ENCODE measurements at places on chromosomes 12 and 14.

- DNase-seq: no peak
These were observed 455.3 kb upstream of the ATP2B1 start for GRCh38 chr12:90163975-90164374.

DNA sequence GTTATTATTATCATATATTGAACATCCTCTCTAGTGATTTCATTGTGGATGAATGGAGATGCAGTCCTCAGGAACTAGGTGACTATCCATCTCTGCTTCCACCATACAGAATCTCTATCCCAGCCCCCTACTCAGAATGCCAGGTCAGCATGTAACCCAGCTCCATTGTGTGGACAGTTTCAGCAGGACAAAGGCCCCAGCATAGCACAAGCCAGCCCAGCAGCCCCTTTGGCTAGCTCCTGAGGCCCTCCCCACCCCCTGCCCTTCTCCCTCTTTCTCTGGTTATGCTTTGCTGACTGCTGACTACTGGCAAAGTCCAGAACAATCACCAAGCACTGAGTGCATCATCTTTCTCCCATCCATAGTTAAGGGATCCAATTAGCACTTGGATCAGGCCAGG is 5.8 kb upstream of the SPRYD4 start:
- DNase-seq: no peak

- no peak for DNase-seq
These were observed 19.9 kb upstream of the RASSF8 start for GRCh38 chr12:25938581-25938980.

GRCh38 chr14:62710811-62711210 is 334.4 kb downstream of the KCNH5 start:
- DNase-seq: no peak

DNA sequence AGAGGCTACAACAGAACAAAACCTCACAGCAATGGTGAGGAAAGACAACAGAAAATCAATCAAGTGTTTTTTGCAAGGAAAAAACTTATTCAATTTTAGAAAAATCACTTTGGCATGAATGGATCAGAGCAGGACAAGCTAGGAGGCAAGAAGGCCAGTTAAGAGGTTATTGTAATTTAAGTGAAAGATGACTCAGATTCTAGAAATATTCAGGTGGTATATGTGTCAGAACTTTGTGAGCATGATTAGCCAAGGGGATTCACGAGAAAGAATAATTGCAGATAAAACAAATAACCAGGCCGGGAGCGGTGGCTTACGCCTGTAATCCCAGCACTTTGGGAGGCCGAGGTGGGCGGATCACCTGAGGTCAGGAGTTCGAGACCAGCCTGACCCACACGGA is 12.7 kb downstream of the GCH1 start:
- DNase-seq: no peak

GRCh38 chr14:90293766-90294730 is 37.7 kb downstream of the NRDE2 start:
- no peak for DNase-seq

DNA sequence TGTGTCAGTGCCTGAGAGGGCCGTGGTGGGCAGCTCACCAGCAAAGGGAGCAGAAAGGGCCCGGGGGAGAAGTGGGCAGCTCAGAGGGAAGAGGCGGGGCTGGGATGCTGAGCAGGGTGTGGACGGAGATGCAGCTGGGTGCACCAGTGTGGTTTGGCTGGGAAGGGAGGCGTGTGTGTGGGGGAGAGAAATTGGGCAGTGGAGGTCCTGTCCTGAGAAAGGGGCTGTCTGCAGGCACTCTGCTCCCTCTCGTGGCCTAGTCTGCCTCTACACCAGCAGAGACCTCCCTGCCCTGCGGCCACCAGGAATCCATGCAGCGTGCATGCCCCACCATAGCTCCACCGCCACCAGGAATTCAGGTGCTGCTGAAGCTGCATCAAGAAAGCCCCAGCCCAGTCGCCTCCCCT is 6.4 kb downstream of the TMEM121 start:
- no peak for DNase-seq

- no peak for DNase-seq
These were observed 28.0 kb upstream of the DAAM1 start for GRCh38 chr14:59160506-59160905.

DNA sequence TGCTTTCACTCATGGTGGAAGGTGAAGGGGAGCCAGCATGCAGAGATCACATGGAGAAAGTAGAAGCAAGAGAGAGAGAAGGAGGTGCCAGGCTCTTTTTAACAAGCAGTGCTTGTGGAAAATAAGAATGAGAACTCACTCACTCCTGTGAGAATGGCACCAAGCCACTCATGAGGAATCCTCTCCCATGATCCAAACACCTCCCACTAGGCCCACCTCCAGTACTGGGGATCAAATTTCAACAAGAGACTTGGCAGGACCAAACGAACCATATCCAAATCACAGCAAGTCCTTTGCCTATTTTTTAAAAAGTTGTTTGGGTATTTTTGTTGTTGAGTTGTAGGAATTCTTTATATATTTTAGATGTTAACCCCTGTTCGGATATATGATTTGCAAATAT is 245.9 kb upstream of the ARID2 start:
- no peak for DNase-seq

- no peak for DNase-seq
These were observed 485 bp upstream of the PSME1 start for GRCh38 chr14:24135584-24135833.

GRCh38 chr14:105385322-105385637 is 13.1 kb upstream of the TEX22 start:
- DNase-seq: no peak

- DNase-seq: no peak
These were observed 682 bp downstream of the BATF start for GRCh38 chr14:75522983-75523318.

- DNase-seq: peak; percentile 92
These were observed 78.4 kb upstream of the FUT8 start for GRCh38 chr14:65333943-65334687.

DNA sequence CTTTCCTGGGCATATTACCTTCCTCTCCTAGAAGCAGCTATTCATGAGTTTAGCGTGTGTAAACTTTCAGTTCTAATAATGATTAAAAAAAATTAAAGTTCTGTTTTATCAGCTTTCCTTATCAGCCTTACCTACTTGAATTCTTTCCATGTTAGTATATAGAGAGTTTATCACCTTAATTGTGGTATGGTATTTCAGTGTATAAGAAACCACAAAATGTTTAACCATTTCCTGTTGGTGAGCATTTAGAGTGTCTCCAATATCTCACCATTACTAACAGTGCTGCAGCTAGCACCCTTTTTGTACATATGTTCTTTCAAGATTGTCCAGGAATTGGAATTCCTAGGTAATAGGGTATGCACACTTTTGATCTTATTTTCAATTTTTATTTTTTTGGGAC is 89.5 kb downstream of the FBXO33 start:
- DNase-seq: no peak

DNA sequence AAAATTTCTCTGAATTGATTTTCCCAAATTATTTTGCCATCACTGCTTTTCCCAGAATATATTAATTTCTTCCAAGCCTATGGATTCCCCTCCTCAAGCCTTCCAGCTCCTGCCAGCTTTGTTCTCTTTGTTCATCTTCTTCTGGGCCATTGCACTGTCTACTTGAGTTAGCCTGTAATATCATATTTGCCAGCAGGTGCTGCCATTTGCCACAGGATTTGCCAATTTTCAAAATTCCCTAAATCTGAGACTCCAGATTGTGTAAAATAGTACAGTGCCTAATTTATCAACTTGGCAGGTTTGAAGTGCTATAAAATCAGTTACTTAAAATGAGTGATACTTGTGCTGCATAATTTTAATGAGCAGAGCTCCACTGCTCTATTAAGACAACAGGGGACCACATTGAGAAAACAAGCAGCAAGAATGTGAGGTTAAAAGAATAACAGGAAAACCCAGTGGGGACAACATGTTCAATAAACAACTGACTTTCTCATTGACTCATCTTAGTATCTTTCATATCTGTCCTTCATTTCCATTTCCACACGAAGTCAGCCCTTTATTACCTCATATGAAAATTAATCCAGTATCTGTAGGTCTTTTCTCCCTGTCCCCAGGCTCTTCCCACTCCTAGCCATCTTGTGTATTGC is 84.6 kb upstream of the CCDC196 start:
- DNase-seq: no peak

DNA sequence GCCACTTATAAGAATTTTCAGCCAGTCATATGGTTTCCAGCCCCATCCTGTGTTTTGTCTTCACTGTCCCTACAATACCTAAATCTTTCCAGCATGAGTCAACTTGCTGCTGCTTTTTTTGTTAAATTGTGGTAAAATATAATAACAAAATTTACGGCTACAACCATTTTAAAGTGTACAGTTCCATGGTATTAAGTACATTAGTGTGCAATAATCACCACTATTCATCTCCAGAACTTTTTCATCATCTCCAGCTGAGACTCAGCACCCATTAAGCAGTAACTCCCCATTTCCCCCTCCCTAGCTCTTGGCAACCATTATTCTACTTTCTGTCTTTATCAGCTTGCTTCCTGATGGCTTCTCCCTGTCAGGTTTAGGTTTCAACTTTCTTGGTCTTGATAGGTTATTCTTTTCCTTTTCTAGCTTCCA is 39.1 kb downstream of the FRS2 start:
- DNase-seq: peak; percentile 68

- DNase-seq: no peak
These were observed 22.3 kb downstream of the SYT1 start for GRCh38 chr12:78886719-78887407.

DNA sequence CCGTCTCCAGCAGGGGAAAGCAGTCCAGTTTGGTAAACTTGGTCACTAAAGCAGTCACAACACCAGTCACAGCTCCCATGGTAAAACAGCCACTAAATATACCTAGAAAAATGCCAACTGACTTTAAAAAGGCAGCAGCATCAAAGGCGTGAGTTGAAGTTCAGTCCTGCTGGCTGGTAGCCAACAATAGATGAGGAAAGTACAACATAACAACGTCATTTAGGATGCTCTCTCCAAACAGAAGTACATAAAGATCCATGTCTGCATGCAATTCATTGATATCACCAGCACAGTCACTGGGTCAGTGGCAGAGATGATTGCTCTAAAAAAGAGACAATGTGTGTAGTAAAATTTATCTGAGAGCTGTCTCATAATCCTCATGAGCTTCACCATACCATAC is 59.3 kb upstream of the TMPO start:
- DNase-seq: no peak

- no peak for DNase-seq
These were observed 176.7 kb upstream of the NOS1 start for GRCh38 chr12:117538032-117538690.

DNA sequence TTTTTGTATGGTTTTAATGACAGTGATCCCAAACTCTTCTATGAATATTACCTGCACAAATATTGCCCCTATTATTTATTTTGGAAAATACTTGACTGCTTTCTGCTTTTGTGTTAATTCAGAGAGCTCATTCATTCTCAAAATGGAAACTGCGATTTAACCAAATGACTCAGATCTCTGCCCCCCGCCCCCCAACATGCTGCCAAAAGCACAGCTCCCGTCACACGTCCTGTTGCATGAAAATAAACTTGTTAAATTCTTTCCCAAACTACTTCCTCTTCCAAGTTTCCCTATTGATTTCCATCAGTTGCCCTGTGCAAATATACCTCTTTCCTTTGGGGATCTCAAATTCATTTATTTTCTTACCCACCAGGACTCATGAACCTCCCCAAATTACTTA is 18.0 kb upstream of the NRDE2 start:
- DNase-seq: no peak

DNA sequence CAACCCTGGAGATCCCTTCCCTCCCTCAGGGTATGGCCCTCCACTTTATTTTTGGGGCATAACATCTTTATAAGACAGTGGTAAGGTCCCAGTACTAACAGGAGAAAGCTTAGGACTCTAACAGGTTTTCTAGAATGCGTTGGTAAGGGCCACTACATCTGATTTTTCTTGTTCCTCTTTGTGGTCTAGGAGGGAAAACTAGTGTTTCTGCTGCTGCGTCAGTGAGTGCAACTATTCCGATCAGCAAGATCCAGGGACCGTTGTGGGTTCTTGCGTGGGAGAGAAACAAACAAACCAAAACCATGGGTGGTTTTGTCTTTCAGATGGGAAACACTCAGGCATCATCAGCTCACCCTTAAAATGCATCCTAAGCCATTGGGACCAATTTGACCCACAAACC is 123.6 kb upstream of the SLC16A7 start:
- no peak for DNase-seq

- DNase-seq: no peak
These were observed 215.5 kb downstream of the AEBP2 start for GRCh38 chr12:19654650-19655376.

GRCh38 chr14:25843481-25844470 is 754.1 kb downstream of the NOVA1 start:
- DNase-seq: no peak

- DNase-seq: no peak
These were observed 73.3 kb downstream of the NCOR2 start for GRCh38 chr12:124493809-124494750.

DNA sequence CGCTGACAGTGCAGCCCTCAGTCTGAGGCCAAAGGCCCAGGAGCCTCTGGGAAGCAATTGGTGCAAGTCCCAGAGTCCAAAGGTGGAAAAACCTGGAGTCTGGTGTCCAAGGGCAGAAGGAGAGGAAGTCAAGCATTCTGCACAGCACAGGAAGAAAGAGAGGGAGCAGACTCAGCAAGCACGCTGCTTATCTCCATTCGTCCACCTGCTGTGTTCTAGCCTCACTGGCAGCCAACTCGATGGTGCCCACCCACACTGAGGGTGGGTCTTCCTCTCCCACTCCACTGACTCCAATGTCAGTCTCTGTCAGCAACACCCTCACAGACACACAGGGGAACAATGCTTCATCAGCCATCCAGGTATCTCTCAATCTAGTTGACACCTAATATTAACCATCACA is 38.8 kb downstream of the HELB start:
- no peak for DNase-seq

- no peak for DNase-seq
These were observed 77.0 kb downstream of the SLC25A47 start for GRCh38 chr14:100400115-100400514.

GRCh38 chr14:97046967-97047366 is 249.8 kb downstream of the VRK1 start:
- no peak for DNase-seq

GRCh38 chr14:104450811-104451401 is 128.7 kb upstream of the C14orf180 start:
- DNase-seq: no peak

DNA sequence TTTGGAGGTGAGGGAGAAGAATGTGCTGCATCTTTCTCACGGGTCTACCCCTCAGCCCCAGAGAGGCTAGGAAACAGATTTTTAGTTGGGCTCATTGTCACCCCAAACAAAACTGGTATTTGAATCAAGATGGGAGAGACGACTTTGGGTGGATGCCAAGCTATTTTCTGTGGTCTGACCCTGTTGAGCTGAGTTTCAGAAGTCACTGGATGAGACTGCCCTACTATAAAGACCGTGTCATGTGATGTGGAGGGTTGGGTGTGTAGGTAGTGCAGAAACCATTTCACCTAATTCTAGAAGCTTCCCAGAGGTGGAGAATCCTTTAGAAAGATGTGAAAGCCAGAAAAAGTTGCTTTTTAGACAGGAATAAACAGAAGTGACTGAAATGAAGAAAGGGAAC is 60.2 kb downstream of the IFT43 start:
- DNase-seq: no peak

DNA sequence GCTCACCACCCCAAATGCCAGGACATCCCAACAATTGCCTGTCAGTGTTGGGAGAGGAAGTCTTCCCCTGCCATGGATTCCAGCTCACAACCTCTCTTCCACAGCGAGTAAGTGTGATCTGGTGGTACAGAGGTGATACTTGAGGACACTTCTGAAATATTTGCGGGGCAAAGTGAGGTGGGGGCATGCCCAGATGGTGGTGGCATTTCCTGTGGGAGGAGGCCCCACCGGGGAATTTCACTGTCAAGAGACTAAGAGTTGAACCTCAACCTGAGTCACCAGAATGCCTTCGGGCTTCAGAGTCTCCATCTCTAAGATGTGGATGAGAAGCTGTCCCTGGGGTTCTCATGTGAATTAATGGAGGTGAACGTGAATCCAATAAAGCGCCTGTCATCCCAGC is 122.3 kb upstream of the RFLNA start:
- peak; percentile 20 for DNase-seq

Measured in fibroblast of skin of left quadriceps (primary cell).